ENCODE measurements at places on chromosomes 6 and 20. TPM values are rescaled to one million over a fixed set of nuclear protein-coding genes. Genes with fewer than 3 reads are reported as not detected.

GRCh38 chr20:47677635-47678453, 107.4 kb downstream of the SULF2 start:
- H3K4me3 ChIP-seq: no peak overlapping the region
- no peak overlapping the region for H3K27ac ChIP-seq
- peaks cover 2% of the 10 kb centered on the region for H3K4me1 ChIP-seq
- DNase-seq: peak; percentile 55

GRCh38 chr6:143401636-143402370, 48.7 kb downstream of the ADAT2 start:
- no peak for DNase-seq
- no peaks in the 10 kb centered on the region for H3K36me3 ChIP-seq
- no peak overlapping the region for H3K27ac ChIP-seq
- peaks cover 24% of the 10 kb centered on the region for H3K4me1 ChIP-seq

- no peak for DNase-seq
- peaks cover 1% of the 10 kb centered on the region for H3K27me3 ChIP-seq
- H3K4me3 ChIP-seq: no peak overlapping the region
- no peaks in the 10 kb centered on the region for H3K4me1 ChIP-seq
These were observed 58.1 kb upstream of the KIF13A start for GRCh38 chr6:18045507-18045906.

GRCh38 chr20:3423126-3423525, 15.7 kb upstream of the DNAAF9 start:
- DNase-seq: no peak
- no peaks in the 10 kb centered on the region for H3K4me1 ChIP-seq
- H3K27ac ChIP-seq: no peak overlapping the region
- no peak overlapping the region for H3K4me3 ChIP-seq

GRCh38 chr6:106540907-106541306, 88.4 kb downstream of the RTN4IP1 start:
- no peak overlapping the region for H3K27ac ChIP-seq
- peaks cover 58% of the 10 kb centered on the region for H3K4me1 ChIP-seq
- peaks cover 79% of the 10 kb centered on the region for H3K36me3 ChIP-seq
- H3K27me3 ChIP-seq: no peaks in the 10 kb centered on the region

- peaks cover 2% of the 10 kb centered on the region for H3K27me3 ChIP-seq
- no peak for DNase-seq
- H3K36me3 ChIP-seq: no peaks in the 10 kb centered on the region
- no peak overlapping the region for H3K27ac ChIP-seq
These were observed 332.9 kb downstream of the TFAP2A start for GRCh38 chr6:10081957-10082356.

- DNase-seq: no peak
These were observed 82.4 kb downstream of the RAMACL start for GRCh38 chr6:166504100-166504499.

DNA sequence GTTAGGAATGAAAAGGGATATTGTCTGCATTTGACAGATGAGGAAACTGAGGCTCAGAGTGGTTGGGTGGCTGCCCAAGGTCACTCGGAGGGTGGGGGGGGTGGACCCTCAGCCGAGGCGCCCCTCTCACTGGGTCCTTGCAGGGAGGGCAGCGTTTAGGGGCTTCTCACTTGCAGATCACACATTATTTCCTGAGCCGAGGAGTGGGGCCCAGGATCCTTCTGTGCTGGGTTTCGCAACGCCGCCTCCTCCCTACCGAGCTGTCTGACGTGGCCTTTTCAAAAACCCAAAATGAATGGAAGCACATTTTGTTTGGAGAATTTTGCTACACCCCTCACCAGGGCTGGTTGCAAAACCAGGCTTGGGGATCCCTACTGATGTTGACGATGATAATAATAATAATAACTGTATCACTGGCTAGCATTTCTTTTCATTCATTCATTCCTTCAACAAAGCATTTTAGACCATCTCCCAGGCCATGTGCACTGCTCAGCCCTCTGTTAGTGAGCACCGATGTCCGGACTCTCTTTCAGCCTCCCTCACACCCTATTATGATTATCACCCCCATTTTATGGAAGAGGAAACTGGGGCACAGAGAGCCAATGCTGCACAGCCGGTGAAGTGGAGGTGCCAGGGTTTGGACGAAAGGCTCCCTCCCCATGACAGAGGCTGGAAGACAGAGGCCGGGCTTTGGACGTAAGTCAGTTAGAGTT, 5.2 kb downstream of the DLGAP4 start:
- peaks cover 4% of the 10 kb centered on the region for H3K4me1 ChIP-seq
- H3K27me3 ChIP-seq: peaks cover 37% of the 10 kb centered on the region
- DNase-seq: no peak

DNA sequence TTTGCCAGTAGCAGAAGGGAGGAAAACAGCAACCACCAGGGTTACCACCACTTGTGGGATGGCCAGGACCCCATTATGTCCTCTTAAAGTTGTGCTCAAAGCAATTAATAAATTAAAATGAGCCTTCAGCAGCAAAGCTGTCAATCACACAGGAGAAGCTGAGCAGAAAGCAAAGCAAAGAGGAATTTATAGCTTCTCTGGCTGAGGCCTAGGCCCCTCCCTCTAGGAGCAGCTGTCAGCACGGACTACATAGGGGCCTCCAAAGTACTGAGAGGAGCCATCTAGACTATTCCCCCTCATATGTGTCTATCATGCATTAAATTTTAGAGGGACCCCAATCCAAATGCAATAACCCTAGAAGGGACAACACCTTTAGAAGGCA, 6.4 kb downstream of the CCND3 start:
- H3K4me1 ChIP-seq: peaks cover 73% of the 10 kb centered on the region
- H3K4me3 ChIP-seq: peak overlapping the region; percentile 36
- no peak for DNase-seq
- no peaks in the 10 kb centered on the region for H3K27me3 ChIP-seq
- peak overlapping the region; percentile 25 for H3K27ac ChIP-seq
- H3K36me3 ChIP-seq: peaks cover 13% of the 10 kb centered on the region

GRCh38 chr6:50836231-50836630, 17.6 kb downstream of the TFAP2B start:
- H3K4me1 ChIP-seq: no peaks in the 10 kb centered on the region
- DNase-seq: no peak
- H3K27me3 ChIP-seq: peaks cover 60% of the 10 kb centered on the region
- no peak overlapping the region for H3K27ac ChIP-seq
- H3K4me3 ChIP-seq: no peak overlapping the region
- H3K36me3 ChIP-seq: no peaks in the 10 kb centered on the region

DNA sequence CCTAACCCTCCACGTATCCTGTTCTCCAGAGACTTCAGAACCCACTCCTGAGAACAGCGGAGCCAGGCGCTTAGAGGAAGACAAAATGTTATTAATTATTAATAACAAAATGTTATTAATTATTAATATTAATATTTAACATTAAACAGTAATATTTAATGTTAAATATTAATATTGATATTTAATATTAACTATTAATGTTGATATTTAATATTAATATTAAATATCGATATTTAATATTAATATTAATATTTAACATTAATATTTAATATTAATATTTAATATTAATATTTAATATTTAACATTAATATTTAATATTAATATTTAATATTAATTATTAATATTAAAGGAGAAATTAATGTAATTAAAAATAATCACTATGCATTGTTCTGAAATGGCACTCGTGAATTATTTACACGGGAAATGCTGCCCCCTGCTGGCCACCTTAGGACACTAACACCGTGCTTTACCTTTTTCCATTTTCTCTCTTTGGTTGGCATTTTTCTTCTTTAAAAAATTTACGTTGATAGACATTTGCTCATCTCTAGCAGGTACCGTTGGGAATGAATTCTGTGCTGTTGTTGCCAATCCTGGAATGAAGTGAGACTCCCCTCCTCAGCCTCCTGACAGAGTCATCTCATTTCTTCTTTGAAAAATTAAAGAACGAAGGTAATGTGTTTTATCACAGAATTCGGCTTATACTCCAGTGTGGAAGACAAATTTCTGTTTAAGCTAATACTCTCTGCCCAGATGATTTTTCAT, 7.5 kb upstream of the GGTLC1 start:
- H3K4me3 ChIP-seq: no peak overlapping the region
- H3K4me1 ChIP-seq: no peaks in the 10 kb centered on the region
- H3K27ac ChIP-seq: no peak overlapping the region
- peaks cover 4% of the 10 kb centered on the region for H3K27me3 ChIP-seq
- H3K36me3 ChIP-seq: no peaks in the 10 kb centered on the region

- no peak overlapping the region for H3K4me3 ChIP-seq
- H3K27ac ChIP-seq: no peak overlapping the region
- H3K36me3 ChIP-seq: peaks cover 61% of the 10 kb centered on the region
- no peaks in the 10 kb centered on the region for H3K27me3 ChIP-seq
These were observed 31.4 kb upstream of the GSTA4 start for GRCh38 chr6:53026526-53026925.

DNA sequence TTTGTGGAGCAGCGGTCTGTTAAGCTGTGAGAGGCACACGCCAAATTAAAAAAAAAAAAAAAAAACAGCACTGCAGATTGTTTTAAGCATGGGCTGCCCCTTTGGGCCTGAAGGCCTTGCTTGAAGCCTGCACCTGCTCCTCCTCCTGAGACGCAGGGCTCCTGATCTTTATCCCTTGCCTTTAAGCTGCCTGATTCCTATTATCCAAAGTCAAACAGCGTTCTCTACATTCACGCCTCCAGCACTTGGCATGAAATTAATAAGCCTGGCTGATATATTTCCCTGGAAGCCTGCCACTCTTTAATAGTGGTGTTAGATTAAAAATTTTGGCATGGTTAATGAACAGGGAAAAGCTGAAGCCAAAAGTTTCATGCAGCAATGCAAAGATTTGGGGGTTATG, 163.9 kb downstream of the FAXC start:
- no peaks in the 10 kb centered on the region for H3K36me3 ChIP-seq
- H3K4me1 ChIP-seq: no peaks in the 10 kb centered on the region
- DNase-seq: no peak
- no peaks in the 10 kb centered on the region for H3K27me3 ChIP-seq
- no peak overlapping the region for H3K4me3 ChIP-seq

- no peak overlapping the region for H3K27ac ChIP-seq
- H3K36me3 ChIP-seq: peaks cover 6% of the 10 kb centered on the region
- no peak overlapping the region for H3K4me3 ChIP-seq
- peaks cover 54% of the 10 kb centered on the region for H3K27me3 ChIP-seq
These were observed 320 bp downstream of the RIMS4 start for GRCh38 chr20:44810061-44810390.

DNA sequence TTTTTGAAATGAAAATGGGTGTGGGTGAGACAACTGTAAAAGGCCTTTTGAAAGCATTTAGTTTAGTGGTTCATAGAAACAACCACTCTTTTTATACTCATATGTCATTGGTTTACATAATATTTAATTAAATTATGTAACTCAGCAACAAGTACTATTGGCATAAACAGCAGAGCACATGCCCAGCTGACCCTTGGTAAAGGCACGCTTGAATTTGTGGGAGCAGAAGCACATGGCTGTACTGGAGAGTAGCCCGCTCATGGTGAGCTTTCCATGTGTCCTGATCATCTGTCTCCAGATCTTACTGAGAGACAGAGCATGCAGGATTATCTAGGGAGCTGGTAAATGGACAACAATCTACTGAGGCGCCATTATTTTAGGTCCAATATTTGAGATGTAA, 17.1 kb upstream of the KLHL31 start:
- no peaks in the 10 kb centered on the region for H3K27me3 ChIP-seq
- no peak overlapping the region for H3K4me3 ChIP-seq
- no peak for DNase-seq
- H3K4me1 ChIP-seq: no peaks in the 10 kb centered on the region
- H3K27ac ChIP-seq: no peak overlapping the region
- H3K36me3 ChIP-seq: no peaks in the 10 kb centered on the region

DNA sequence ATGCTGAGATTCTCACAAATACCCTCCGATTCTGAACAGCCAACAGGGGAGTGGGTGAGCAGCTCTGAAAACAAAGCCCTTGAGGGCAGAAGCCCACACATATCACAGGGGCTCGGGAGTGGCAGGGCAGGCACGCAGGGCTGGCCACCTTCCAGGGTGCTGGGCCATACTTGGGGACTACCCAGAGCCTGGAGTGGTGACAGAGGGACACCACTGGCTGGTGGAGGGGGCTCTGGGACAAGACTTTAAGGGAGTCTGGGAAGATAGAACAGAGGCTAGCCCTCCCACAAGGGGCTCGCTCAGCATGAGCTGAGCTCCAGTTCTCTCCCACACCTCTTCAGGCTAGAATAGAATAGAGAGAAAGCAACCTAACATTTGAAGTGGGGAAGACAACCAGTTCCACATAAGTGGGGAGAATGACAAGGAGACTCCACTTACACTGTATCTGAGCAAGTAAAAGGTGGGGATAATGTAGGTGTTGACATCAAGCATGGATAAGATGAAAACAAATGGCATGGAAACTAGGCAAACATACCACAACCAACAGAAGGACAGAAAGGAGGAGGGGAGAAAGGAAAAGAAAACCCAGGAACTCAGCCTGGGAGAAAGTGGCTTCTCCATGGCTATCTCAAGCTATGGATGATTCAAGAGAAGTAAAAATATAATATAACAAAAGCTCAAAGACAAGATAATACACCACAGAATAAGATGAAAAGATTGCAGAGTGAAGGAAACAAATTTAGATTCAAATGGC, 7.0 kb downstream of the PPIL1 start:
- no peak for DNase-seq
- H3K27ac ChIP-seq: no peak overlapping the region
- peak overlapping the region; percentile 12 for H3K4me3 ChIP-seq

GRCh38 chr6:17015551-17016381, 86.1 kb upstream of the STMND1 start:
- peaks cover 5% of the 10 kb centered on the region for H3K36me3 ChIP-seq
- H3K27me3 ChIP-seq: no peaks in the 10 kb centered on the region
- H3K4me3 ChIP-seq: peak overlapping the region; percentile 90

DNA sequence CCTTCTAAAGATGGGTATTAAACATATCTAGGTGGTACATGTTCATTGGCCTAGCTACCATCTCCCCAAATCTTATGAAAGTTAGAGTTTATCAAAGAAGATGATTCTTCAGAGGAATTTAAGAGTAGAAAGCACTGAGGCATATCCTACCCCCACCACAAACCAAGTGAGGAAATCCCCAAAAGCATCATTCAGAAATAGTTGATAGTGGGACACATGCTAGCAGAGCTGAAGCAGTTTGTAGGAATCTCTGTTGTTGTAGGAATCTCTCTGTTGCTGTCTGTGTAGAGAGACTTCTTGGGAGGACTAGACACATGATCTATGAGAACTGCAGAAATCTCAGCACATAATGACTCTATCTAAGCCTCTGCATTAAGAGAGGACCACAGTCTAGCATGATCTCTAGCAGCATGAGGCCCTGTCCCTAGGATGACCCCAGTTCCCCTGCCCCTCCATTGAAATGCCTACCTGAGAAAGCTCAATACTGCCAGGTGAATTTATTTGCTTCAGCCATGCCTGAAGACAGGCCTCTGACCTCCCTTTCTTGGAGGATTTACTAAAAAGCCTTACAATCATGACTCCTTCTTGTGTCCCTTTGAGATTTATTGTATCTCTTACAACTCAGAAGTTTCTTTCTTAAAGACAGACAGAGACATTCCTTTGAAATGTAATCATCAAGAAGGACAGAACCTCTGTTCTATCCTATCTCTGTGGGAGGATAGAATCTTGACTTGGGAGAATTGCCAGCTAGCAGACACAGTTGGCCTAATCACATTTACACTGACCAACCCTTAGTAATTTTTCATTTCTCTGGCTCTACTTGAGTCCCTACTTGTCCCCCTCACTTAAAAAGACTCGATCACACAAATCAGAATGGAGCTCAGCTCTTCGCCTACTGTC, 582.4 kb downstream of the PHF3 start:
- H3K4me1 ChIP-seq: no peaks in the 10 kb centered on the region
- H3K27ac ChIP-seq: no peak overlapping the region
- H3K36me3 ChIP-seq: no peaks in the 10 kb centered on the region
- no peaks in the 10 kb centered on the region for H3K27me3 ChIP-seq
- no peak for DNase-seq

MICA gene
- 5.8 TPM for polyA plus RNA-seq

AKAP12 gene
- polyA plus RNA-seq: not detected
